Activated CD4-positive, alpha-beta T cell treated with anti-CD3 and anti-CD28 coated beads, Interleukin-2, amount 10 ng/mL, durations not matched to agents 7 days and 5 days (primary cell): ENCODE measurements at places on chromosomes 16 and 17. TPM values are rescaled to one million over a fixed set of nuclear protein-coding genes. Genes with fewer than 3 reads are reported as not detected.
A peak's percentile ranks its signal among the peaks of the same experiment; 100 is the strongest.

The NPTX1 gene
- total RNA-seq: 86.1 TPM

The PIGQ gene
- total RNA-seq: 46.1 TPM

The TSPOAP1 gene
- total RNA-seq: 44.1 TPM

The TP53TG3 gene
- 0.73 TPM for total RNA-seq

The DPEP3 gene
- total RNA-seq: 0.10 TPM

The TEX14 gene
- total RNA-seq: 0.50 TPM

The NAGS gene
- 0.79 TPM for total RNA-seq

The COG4 gene
- 70.8 TPM for total RNA-seq

The PRSS36 gene
- 0.89 TPM for total RNA-seq

The IL17C gene
- not detected for total RNA-seq

The ZNF821 gene
- total RNA-seq: 7.1 TPM

The ZPBP2 gene
- not detected for total RNA-seq

GRCh38 chr17:8066841-8067775 is 20.4 kb downstream of the ALOX12B start:
- H3K27ac ChIP-seq: no peak overlapping the region
- no peak for DNase-seq
- no peak overlapping the region for H3K4me3 ChIP-seq

DNA sequence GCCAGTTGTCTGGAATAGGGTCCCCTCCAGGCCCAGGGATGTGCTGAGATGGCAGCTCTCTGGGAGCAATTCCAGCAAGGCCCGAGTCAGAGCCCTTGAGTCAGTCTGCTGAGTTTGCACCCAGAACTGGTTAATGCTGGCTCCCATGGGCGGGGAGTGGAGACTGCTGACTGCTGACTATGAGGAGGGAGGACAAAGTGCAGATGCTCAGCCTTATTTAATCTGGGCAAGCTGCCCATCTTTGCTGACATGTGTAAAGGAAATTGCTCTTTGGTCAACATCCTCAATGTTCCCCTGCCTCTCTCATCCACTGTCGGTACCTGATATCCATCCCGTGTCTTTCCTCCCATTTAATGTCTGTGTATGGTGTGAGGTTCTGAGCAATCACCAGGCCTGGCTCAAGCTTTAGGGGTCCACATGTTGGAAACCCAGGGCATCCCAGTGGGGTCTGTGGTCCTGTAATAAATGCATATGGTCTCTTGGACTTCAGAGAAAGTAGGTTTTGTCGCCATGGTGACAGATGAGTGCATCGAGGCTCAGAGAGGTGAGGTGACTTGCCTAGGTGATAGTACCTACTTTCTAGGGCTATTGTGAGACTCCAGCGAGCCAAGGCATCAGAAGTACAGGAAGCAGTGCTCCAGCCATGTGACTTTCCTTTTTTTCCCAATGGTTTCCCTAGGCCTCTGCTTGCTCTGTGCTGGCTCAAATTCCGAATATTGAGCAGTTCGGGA is 20.0 kb upstream of the RNF135 start:
- no peak for DNase-seq
- H3K27me3 ChIP-seq: no peaks in the 10 kb centered on the region
- no peaks in the 10 kb centered on the region for H3K36me3 ChIP-seq
- H3K4me1 ChIP-seq: no peaks in the 10 kb centered on the region

GRCh38 chr16:3004781-3005284 is 7.9 kb upstream of the CLDN9 start:
- H3K4me3 ChIP-seq: peak overlapping the region; percentile 73
- peaks cover 21% of the 10 kb centered on the region for H3K27me3 ChIP-seq
- no peaks in the 10 kb centered on the region for H3K36me3 ChIP-seq
- DNase-seq: no peak
- no peak overlapping the region for H3K27ac ChIP-seq
- H3K4me1 ChIP-seq: peaks cover 33% of the 10 kb centered on the region

DNA sequence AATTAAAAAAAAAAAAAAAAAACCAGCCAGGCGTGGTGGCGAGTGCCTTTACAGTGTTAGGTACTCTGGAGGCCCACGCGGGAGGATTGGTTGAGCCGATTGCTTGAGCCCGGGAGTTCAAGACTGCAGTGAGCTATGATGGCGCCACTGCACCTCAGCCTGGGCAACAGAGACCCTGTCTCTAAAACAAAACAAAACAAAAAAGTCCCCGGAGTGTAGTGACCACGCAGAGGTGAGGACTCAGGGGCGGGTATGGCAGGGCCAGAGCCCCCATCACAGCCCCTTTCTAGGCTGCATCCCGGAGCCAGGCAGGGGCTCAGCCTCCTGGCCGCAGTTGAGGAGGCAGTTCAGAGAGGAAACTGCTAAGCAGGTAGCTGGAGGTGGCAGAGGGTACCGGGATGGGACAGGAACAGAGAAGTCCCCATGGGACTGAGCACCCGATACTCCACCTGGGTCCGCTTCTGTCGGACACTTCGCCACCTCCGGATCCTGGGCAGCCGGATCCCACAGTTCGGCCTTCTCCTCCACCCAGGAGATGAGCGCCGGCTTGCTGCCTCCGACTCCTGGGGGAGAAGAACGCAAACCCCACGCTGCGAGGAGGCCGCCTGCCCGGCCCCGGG is 800 bp downstream of the ZNF747 start:
- DNase-seq: no peak
- H3K4me1 ChIP-seq: peaks cover 47% of the 10 kb centered on the region
- H3K4me3 ChIP-seq: peak overlapping the region; percentile 85
- peaks cover 30% of the 10 kb centered on the region for H3K36me3 ChIP-seq
- H3K27me3 ChIP-seq: no peaks in the 10 kb centered on the region

- H3K4me1 ChIP-seq: no peaks in the 10 kb centered on the region
- H3K4me3 ChIP-seq: no peak overlapping the region
Observed at GRCh38 chr16:68969338-68969737, 126.0 kb downstream of the TANGO6 start.

DNA sequence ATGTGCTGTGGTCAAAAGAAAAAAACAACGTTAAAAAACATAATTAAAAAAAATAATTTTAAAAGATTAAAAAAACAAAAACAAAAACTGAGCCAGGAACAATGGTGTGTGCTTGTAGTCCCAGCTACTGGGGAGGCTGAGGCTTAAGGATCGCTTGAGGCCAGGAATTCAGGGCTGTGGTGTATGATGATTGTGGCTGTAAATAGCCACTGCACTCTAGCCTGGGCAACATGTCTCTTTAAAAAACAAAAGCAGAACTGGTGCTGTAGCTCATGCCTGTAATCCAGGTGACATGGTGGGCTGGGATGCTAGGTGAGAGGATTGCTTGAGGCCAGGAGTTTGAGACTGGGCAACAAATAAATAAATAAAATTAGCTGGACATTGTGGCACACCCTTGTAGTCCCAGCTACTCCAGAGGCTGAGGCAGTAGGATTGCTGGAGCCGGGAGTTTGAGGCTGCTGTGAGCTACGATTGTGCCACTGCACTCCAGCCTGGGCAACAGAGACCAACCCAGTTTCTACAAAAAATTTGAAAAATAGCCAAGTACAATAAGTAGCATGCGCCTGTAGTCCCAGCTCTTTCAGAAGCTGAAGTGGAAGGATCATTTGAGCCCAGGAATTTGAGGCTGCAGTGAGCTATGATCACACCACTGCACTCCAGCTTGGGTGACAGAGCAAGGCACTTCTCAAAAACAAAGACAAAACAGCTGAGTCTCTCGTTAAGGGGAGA is 43.6 kb downstream of the NFATC3 start:
- no peak overlapping the region for H3K4me3 ChIP-seq
- peaks cover 45% of the 10 kb centered on the region for H3K36me3 ChIP-seq
- peaks cover 41% of the 10 kb centered on the region for H3K4me1 ChIP-seq

DNA sequence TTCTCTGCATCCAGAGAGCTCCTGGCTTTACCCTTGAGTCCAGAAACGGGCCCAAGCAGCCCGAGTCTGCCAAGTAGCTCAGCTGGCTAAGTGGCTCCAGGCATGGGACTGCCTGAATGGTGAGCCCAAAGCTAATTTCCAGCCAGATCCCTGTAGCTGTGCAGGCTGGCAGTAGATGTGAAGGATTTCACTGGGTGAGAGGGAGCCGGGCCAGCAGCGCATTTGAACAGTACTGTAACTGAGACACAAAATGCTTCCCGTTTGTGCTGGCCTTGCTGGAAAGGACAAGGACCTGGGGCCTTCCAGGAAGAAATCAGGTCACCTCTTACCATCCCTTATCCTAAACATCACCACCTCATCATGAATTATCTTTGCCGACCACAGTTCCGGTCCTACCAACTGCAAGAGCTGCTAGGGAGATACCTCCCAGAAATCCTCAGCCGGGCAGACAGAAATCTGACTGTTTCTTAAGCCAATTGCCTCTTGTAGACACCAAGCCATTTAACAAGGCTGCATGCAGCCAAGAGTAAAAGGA is 3.7 kb downstream of the TIMP2 start:
- peaks cover 19% of the 10 kb centered on the region for H3K4me1 ChIP-seq
- H3K4me3 ChIP-seq: no peak overlapping the region
- DNase-seq: no peak

DNA sequence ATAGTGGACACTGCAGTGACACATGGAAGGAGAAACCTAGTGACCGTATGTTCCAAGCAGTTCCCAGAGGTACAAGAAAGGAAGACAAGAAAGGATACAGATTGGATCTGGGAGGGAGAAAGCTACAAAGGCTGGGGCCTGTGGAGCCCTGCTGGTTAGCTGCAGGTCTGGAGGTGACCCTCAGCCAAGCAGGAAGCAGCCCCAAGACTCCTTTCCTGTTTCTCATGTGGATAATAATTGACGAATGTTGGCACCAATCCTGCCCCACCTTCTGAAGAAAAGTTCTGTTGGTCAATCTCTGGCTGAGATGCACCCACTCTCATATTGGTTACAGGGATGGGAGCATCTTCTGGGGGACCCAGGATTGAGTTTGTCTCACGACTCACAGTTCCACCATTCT is 99.8 kb downstream of the SHISA6 start:
- H3K4me3 ChIP-seq: no peak overlapping the region
- H3K4me1 ChIP-seq: no peaks in the 10 kb centered on the region
- H3K27ac ChIP-seq: no peak overlapping the region
- no peaks in the 10 kb centered on the region for H3K27me3 ChIP-seq

- peaks cover 66% of the 10 kb centered on the region for H3K4me1 ChIP-seq
- peaks cover 23% of the 10 kb centered on the region for H3K36me3 ChIP-seq
- peak; percentile 35 for DNase-seq
- H3K4me3 ChIP-seq: peak overlapping the region; percentile 59
Observed at GRCh38 chr17:68356949-68357455, 65.7 kb downstream of the ARSG start.

DNA sequence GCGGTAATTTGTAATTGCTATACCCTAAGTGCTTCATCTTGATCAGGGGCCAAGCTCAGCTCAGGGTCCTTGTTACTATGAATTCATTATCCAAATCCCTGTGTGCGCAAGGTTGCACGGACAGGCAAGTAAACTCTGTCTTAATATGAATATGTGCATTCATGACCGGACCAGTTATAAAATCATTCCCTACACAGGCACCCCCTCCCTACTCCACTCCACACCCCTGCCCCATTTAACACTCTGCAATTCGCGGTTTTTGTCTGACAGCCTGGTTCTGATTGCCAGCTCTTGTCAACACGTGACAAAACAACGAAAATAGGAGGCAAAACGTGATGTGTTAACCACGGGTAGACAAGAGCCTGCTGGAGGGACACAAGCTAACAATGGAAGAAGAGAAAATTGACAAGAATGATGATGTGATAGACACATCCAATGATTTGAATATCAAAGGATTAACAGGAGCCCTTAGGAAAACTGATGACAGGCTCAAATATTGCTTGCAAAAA is 76.5 kb downstream of the CACNG3 start:
- no peaks in the 10 kb centered on the region for H3K4me1 ChIP-seq
- H3K4me3 ChIP-seq: no peak overlapping the region
- peaks cover 3% of the 10 kb centered on the region for H3K27me3 ChIP-seq
- no peak overlapping the region for H3K27ac ChIP-seq
- DNase-seq: no peak

DNA sequence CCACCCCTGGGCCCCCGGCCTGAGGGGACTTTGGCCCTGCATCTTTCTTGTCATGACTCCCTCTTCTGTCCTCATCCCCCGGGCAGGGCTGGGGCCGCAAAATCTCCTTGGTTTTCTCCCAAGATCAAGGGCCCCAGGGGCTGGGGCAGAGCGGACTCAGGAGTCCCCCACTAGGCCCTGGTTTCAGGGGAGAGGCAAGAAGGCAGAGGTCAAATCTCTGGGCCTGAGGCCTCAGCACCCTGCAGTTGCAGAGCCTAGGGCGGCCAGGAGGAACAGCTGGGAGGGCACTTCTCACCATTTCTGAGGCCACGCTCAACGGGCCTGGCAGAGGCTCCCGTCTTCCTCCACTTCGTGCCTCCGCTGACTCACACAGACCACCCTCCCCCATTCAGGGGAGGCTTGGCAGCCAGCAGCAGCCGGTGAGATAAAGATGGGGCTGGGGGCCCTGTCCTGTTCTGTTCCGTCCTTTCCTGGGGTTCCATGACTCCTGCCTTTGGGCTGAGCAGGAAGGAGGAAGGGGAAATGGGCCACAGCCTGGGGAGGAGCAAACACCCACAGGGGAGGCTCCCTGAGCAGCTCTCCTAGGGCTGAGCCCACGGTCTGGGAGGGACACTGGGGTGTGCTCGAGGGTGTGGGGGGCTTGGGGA is 12.4 kb downstream of the ZSCAN10 start:
- peak overlapping the region; percentile 78 for H3K27ac ChIP-seq
- peak overlapping the region; percentile 69 for H3K4me3 ChIP-seq
- no peak for DNase-seq
- peaks cover 66% of the 10 kb centered on the region for H3K4me1 ChIP-seq
- H3K27me3 ChIP-seq: no peaks in the 10 kb centered on the region

DNA sequence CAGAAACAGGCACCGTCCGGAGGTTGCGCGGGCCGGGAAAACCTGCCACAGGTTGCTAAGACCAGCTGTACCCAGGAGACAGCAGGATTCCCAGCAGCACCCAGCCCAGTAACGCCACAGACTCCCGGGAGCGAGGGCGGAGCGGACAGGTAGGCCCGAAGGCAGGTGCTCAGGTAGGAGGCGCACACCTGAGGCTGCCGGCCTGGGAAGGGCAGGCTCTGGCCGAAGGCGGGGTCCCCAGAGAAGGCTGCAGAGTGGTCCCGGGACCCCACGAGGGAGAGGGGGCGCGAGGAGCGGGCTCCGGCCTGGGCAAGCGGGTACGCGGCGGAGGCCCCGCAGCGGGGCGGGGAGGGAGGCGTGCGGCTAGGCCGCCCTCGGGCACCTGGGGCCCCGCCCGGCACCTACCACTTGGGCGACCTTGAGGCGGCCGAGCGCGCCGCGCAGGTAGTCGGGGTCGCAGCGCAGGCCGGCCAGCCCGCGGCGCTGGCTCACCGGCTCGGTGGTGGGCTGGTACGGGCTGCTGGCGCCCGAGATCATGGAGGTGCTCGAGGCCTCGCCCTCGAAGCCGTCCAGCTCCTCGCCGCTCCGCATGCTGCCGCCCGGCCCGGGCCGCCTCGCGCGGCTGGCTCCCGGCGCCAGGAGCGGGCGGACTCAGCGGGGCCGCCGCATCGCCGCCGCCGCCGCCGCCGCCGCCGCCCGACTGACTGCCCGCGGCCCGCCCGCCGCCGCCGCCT is 441 bp downstream of the CMTM4 start:
- H3K36me3 ChIP-seq: no peaks in the 10 kb centered on the region
- peak overlapping the region; percentile 71 for H3K4me3 ChIP-seq
- H3K4me1 ChIP-seq: peaks cover 26% of the 10 kb centered on the region

- no peak for DNase-seq
- H3K27me3 ChIP-seq: no peaks in the 10 kb centered on the region
- H3K27ac ChIP-seq: no peak overlapping the region
- no peaks in the 10 kb centered on the region for H3K4me1 ChIP-seq
- peaks cover 21% of the 10 kb centered on the region for H3K36me3 ChIP-seq
Observed at GRCh38 chr16:24116046-24116776, 139.9 kb upstream of the CACNG3 start.

- DNase-seq: no peak
- H3K4me1 ChIP-seq: peaks cover 58% of the 10 kb centered on the region
- no peaks in the 10 kb centered on the region for H3K27me3 ChIP-seq
Observed at GRCh38 chr16:89458551-89458950, 31.8 kb downstream of the ANKRD11 start.

- no peak overlapping the region for H3K4me3 ChIP-seq
- no peaks in the 10 kb centered on the region for H3K4me1 ChIP-seq
- H3K27ac ChIP-seq: no peak overlapping the region
- no peak for DNase-seq
Observed at GRCh38 chr17:78526231-78527025, 50.8 kb downstream of the DNAH17 start.
